ENCODE measurements at places on chromosomes 11 and 22.

DNA sequence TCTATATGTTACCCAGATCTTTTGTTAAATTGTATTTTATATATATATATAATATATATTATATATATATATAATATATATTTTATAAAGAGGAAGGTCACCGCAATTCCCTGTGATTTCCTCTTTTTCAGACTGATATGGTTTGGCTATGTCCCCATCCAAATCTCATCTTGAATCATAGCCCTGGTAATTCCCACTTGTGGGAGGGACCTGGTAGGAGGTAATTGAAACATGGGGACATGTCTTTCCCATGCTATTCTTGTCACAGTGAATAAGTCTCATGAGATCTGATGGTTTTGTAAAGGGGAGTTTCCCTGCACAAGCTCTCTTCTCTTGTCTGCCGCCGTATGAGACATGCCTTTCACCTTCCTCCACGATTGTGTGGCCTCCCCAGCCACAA, 157.6 kb downstream of the RAB38 start:
- no peak for DNase-seq

- no peak for DNase-seq
Measured at GRCh38 chr11:69912161-69912910, 93.1 kb upstream of the FGF3 start.

GRCh38 chr11:69576069-69576782, 64.7 kb upstream of the CCND1 start:
- no peak for DNase-seq

DNA sequence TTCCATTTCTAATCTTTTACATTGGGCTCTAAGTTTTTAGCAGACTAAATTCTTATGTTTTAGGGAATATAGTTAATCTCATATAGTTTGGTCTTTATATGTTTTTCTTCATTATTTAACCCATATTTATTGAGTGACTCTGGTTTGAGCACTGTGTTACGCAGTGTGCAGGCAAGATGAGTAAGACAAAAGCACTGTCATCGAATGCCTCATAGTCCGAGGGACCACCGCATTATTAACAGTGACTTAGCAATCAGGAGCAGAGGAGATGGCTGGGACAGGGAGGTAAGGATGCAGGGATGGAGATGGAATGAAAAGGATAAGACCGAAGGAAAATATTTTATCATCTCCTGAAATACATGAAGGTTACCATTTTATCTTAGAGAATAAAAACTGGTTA, 65.2 kb upstream of the CTSC start:
- no peak for DNase-seq

- no peak for DNase-seq
Measured at GRCh38 chr22:43789452-43789851, 22.7 kb downstream of the EFCAB6 start.

GRCh38 chr11:113695207-113695606, 10.9 kb downstream of the TMPRSS5 start:
- no peak for DNase-seq

GRCh38 chr11:15775015-15775541, 581.3 kb downstream of the SOX6 start:
- DNase-seq = no peak

Data from RPMI8226 (cell line).